ENCODE measurements at places on chromosomes 6 and 20. TPM values are rescaled to one million over a fixed set of nuclear protein-coding genes. Genes with fewer than 3 reads are reported as not detected.
A peak's percentile ranks its signal among the peaks of the same experiment; 100 is the strongest.

- H3K4me1 ChIP-seq = no peaks in the 10 kb centered on the region
- H3K4me3 ChIP-seq = no peak overlapping the region
- peaks cover 76% of the 10 kb centered on the region for H3K36me3 ChIP-seq
- H3K27ac ChIP-seq = no peak overlapping the region
Measured at GRCh38 chr20:13765868-13766416, 18.8 kb downstream of the ESF1 start.

Gene MRAP2
- total RNA-seq = not detected

DNA sequence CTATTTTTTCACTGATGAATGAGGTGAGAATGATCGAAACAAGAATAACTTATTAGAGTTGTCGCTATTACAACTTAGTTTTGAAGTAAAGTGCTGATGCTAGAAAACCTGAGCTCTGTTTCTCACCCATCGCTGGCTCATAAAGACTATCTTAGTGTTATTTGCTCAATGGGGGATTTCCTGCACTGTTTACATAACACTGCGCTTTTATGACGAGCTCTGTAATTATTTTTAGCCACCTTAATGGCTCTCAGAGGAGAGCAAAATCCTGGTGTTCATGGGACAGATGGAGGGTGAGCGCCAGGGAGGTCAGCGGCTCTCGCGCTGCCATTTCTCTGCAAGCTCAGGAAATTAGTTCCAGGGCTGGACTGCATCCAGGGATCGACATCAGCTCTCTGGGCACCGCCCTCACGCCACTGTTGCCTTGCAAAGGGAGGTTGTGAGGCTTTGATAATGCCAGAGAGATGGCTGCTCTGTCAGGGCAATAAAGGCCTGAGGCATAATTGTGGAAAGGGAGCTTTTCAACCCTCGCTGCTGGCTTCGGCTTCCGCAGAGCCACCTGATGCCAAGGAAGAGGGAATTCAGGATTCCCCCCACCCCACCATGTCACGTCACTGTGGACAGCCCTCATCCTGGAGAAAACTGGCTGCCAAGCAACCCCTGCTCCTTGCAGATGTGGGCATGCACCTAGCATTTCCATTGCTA, 72.0 kb downstream of the DACT2 start:
- no peaks in the 10 kb centered on the region for H3K27me3 ChIP-seq
- H3K4me1 ChIP-seq = no peaks in the 10 kb centered on the region

GRCh38 chr20:25015986-25016385, 23.4 kb upstream of the APMAP start:
- no peaks in the 10 kb centered on the region for H3K27me3 ChIP-seq
- no peak overlapping the region for H3K27ac ChIP-seq
- DNase-seq = no peak
- H3K4me1 ChIP-seq = no peaks in the 10 kb centered on the region
- H3K4me3 ChIP-seq = no peak overlapping the region

GRCh38 chr6:37696841-37697662, 631 bp downstream of the MDGA1 start:
- H3K4me1 ChIP-seq = peaks cover 41% of the 10 kb centered on the region
- no peak overlapping the region for H3K27ac ChIP-seq
- H3K4me3 ChIP-seq = peak overlapping the region; percentile 67
- H3K36me3 ChIP-seq = no peaks in the 10 kb centered on the region
- H3K27me3 ChIP-seq = peaks cover 30% of the 10 kb centered on the region

- H3K27ac ChIP-seq = no peak overlapping the region
- no peaks in the 10 kb centered on the region for H3K27me3 ChIP-seq
- DNase-seq = no peak
Measured at GRCh38 chr20:17499041-17499440, 32.1 kb downstream of the BFSP1 start.

DNA sequence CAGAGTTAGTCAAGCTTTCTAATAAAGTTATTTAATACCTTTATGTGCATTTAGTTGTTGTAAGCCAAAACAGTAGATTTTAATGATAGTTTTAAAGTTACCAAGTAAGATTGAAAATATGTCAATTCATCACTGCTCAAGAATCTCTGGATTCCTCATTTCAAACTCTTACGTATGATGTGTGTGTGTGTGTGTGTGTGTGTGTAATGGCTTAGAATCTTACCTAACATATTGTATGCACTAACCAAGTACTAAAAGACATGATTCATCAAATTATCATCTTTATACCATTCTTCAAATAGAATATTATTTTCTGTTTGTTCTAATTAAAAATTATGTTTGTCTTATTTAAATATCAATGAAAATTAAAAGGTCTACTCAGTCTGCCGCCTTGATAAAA, 41.5 kb upstream of the ZNF337 start:
- no peaks in the 10 kb centered on the region for H3K36me3 ChIP-seq
- DNase-seq = no peak
- H3K27me3 ChIP-seq = no peaks in the 10 kb centered on the region
- peaks cover 11% of the 10 kb centered on the region for H3K4me1 ChIP-seq
- H3K4me3 ChIP-seq = no peak overlapping the region

Data from CD4-positive, alpha-beta T cell (primary cell).